ENCODE measurements at places on chromosomes 11 and 22. TPM values are rescaled to one million over a fixed set of nuclear protein-coding genes. Genes with fewer than 3 reads are reported as not detected.

SYT12 gene
- total RNA-seq = not detected

ALDH3B1 gene
- 13.7 TPM for total RNA-seq

UCP2 gene
- 35.9 TPM for total RNA-seq

DCDC1 gene
- not detected for total RNA-seq

ANGPTL5 gene
- total RNA-seq = 0.57 TPM

TYR gene
- not detected for total RNA-seq

BET1L gene
- 39.4 TPM for total RNA-seq

SLC6A5 gene
- total RNA-seq = not detected

MMP10 gene
- total RNA-seq = not detected

OR8J1 gene
- not detected for total RNA-seq

CABP4 gene
- total RNA-seq = 0.62 TPM

DNA sequence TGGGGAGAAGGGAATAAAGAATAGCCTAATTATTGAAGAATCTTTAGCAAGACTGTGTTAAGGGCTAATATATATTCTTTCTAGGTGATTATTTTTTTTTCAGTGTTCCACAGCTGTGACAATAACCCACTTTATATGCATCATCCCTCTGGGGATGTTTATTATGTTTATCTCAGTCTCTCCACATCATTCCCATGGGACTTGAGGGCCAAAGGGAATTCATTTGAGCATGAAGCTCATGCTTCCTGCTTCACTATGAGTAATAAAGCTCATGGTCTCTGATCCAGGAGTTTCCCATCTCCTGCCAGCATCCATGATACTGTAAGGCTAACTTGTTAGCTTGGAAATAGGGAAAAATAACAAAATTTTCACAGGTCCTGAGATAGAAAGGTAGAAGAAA lies 1888.4 kb downstream of the LRRC4C start:
- ATAC-seq = no peak

GRCh38 chr11:102776454-102776853 lies 4.0 kb downstream of the MMP10 start:
- ATAC-seq = no peak

GRCh38 chr11:3163241-3163981 lies 1.7 kb downstream of the OSBPL5 start:
- no peak for ATAC-seq

DNA sequence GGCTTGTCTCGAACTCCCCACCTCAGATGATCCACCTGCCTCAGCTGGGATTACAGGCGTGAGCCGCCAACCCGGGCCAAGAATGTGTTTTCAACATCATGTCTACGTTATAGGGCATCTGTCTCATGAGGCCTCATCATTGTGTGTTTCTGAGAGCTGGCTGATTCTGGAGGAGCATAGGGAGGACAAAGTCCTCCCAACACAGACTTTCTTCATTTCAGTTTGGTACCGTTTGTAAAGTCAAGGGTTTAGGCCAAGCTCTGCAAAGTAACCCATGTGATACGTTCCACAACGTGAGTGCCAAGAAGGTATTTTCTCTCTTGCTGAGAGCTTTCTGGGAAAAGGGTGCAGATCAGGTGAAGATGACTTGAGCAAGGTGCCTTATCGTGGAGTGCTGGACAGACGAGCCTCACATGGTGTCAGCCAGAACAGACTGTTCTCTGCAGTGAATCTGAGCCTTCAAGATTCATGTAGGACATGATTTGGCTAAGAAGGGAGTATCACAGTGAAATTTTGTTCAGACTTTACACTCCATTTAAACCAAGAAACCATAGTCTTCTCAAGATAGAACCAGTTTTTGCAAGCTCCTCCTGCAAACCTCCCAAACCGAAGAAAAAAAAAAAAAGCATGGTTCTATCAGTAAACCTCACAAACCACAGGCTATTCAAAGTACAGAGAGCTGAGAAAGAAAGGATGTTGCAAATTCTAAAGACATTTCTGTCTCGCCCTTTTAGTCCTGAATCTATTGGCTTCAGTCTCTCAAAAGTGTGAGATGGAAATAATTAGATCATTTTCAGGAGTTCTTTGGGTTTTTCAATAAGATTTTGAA lies 71.7 kb downstream of the DBX1 start:
- ATAC-seq = no peak

DNA sequence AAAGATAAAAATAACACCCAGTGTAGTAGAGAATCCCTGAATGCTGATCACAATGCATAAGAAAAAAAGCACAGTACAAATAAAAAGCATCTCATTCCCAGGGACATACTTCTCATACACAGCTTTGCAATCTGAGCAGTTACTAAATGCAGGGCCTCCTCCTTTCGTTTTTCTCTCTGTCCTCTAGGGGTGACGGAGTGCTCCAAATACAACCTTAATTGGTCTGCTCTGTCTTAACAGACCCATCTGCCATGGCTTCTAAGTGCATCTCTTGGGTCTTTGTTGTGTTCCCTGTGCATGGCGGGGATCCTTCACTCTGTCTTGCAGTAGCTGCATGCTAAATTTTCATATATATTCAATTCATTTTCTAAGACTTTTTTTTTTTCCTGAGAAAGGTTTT lies 1114.2 kb upstream of the RAG2 start:
- no peak for ATAC-seq

- ATAC-seq = no peak
These were observed 11.6 kb downstream of the MED19 start for GRCh38 chr11:57700425-57700824.

GRCh38 chr11:110472858-110473257 lies 43.1 kb downstream of the FDX1 start:
- no peak for ATAC-seq

- no peak for ATAC-seq
These were observed 277.6 kb upstream of the SYN3 start for GRCh38 chr22:33335611-33336279.

- ATAC-seq = no peak
These were observed 5.7 kb upstream of the DGAT2 start for GRCh38 chr11:75762885-75763284.

- no peak for ATAC-seq
These were observed 421.6 kb downstream of the METTL15 start for GRCh38 chr11:28529540-28530410.

Measured in gastroesophageal sphincter (tissue), 4 donors.